Naive thymus-derived CD4-positive, alpha-beta T cell (primary cell): ENCODE measurements at places on chromosomes 1 and 21. TPM values are rescaled to one million over a fixed set of nuclear protein-coding genes. Genes with fewer than 3 reads are reported as not detected.

The WLS gene
- total RNA-seq, result 12.2 TPM

The KPRP gene
- total RNA-seq, result not detected

The PLCH2 gene
- 10.1 TPM for total RNA-seq

The ZNF697 gene
- total RNA-seq, result 2.1 TPM

The CFAP57 gene
- total RNA-seq, result not detected

The TSTD1 gene
- 75.8 TPM for total RNA-seq

The RABGAP1L gene
- 79.5 TPM for total RNA-seq

The ZNF687 gene
- 22.6 and 31.0 TPM in 2 replicates for total RNA-seq

The ENO1 gene
- 3,509 and 3,569 TPM in 2 replicates for total RNA-seq

The CGN gene
- 2.4 TPM for total RNA-seq

The B3GALT6 gene
- 11.6 TPM for total RNA-seq

The MROH9 gene
- total RNA-seq, result not detected

The RGS7 gene
- not detected for total RNA-seq

The NOL9 gene
- 73.8 TPM for total RNA-seq

The KCNE2 gene
- total RNA-seq, result not detected

The SLC5A9 gene
- total RNA-seq, result not detected

The OR2T35 gene
- total RNA-seq, result not detected

The KIAA1614 gene
- 0.13 TPM for total RNA-seq

The ANGPTL1 gene
- not detected in 2 replicates for total RNA-seq

The ELAPOR1 gene
- 12.3 TPM for total RNA-seq

The FAM163A gene
- not detected for total RNA-seq

The SEC16B gene
- not detected for total RNA-seq

The CRNN gene
- total RNA-seq, result not detected in 2 replicates

The LMX1A gene
- not detected in 2 replicates for total RNA-seq

The AKNAD1 gene
- total RNA-seq, result not detected

The FCGR1A gene
- total RNA-seq, result not detected

The TTC4 gene
- total RNA-seq, result 21.4 TPM

The CYP2J2 gene
- 1.1 TPM for total RNA-seq
